ENCODE measurements at places on chromosomes 2 and 18.

- DNase-seq, result no peak
Measured at GRCh38 chr18:76402026-76402990, 92.7 kb downstream of the ZNF516 start.

GRCh38 chr18:35268821-35269220 lies 21.2 kb downstream of the ZSCAN30 start:
- no peak for DNase-seq

DNA sequence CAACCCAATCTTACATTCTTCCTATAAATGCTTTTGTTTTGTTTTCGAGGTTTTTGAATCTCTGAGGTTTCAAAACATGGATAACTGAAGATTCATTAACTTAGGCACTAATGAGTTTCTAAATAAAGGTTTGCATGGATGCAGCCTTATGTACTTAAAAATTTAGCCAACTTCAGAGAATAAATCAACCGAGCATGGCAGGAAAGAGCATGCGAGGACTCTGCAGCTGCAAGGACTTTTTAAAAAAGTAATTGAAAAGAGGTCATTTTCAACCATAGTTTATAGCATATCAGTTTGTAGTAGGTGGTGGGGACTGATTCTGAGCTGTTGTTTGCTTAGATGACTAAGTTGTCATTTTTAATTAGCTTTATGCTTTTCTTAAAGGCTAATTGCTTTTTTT lies 567.0 kb upstream of the ZEB2 start:
- DNase-seq, result no peak

DNA sequence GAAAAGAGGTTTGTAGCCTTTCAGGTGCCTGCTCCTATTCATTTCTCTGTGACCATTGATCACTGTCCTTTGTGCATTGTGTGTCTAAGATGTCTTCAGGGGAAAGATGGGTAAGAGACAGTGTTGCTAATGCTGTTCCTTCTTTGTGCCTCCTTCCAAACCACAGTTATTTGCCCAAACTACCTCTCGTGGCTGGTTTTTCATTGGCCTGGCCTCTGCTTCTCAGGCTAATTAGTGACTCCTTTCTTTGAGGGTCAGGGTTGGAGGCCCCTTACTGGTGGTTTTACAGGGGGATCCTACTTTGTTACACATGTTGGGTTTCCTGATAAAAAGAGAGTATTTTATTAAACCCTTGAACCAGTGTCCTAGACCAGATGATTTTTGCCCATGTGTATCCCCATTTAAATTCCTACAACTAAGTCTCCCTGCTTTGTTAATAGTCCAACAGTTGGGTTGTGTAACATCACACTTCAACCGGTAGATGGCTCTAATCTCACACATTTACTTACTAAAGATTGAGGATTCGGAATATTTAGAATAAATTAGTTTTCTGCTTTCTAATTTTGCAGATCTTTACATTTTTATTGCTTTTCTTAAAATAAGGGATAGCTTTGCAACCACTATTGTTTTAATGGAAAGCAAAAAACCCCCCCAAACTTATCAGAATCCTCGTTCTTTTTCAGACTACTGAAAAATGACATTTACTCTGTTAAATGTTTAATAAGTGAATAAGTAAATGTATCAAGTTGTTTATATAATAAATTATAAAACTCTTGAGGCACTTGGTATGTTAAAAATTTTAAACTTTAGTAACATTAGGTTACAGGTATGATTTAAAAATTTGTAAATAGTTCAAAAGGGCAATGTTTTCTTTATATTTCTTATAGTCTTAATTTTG lies 2.4 kb downstream of the MARS2 start:
- DNase-seq, result peak; percentile 8

DNA sequence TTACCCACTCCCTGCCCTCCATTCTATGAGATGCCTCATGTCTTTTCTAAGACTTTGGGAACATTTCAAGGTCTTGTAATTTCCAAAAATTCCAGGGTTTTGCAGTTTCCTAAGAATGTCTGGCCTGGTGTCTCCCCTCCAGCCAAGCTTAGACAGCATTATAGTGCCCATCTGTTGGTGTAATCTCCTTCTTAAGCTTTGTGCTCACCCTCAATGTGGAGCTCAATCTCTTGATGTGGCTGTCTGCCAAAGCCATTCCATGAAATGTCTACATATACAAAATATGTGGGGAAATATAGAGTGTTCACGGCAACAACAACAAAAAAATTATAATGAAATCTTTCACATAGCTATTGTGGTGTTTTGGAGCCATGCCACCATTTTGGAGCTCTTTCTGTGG lies 558.4 kb downstream of the PIK3C3 start:
- DNase-seq, result no peak

DNA sequence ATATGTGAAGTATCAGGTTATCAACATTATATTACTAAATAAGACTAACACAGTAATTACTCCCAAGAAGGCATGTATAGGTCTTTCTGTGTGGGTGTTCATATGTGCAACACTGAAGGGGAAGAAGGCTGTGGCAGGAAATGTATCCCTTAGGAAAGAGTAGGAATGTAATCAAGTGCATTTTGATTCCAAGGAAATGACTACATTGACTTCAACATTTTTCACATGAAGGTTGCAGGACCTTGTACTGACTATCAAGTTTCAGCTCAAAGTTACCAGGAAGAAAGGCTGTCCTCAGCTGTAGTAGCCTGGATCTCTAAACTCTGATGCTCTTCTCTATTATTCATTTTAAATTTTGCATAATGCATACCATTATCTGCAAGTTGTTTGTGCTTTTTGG lies 680.8 kb downstream of the NYAP2 start:
- no peak for DNase-seq

DNA sequence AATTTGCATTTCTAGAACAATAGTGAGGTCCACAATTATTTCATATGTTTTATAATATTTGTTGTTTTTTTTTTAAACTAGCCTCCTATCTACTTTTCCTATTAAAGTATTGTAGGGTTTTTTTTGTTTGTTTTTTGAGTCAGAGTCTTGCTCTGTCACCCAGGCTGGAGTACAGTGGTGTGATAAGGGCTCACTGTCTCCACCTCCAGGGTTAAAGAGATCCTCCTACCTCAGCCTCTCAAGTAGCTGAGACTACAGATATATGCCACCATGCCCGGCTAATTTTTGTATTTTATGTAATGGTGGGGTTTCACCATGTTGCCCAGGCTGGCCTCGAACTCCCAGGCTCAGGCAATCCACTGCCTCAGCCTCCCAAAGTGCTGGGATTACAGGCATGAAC lies 122.5 kb downstream of the SLC39A10 start:
- no peak for DNase-seq

GRCh38 chr2:198351647-198352046 lies 547.3 kb downstream of the PLCL1 start:
- DNase-seq, result no peak

GRCh38 chr18:74081966-74082741 lies 65.5 kb downstream of the FBXO15 start:
- peak; percentile 80 for DNase-seq

DNA sequence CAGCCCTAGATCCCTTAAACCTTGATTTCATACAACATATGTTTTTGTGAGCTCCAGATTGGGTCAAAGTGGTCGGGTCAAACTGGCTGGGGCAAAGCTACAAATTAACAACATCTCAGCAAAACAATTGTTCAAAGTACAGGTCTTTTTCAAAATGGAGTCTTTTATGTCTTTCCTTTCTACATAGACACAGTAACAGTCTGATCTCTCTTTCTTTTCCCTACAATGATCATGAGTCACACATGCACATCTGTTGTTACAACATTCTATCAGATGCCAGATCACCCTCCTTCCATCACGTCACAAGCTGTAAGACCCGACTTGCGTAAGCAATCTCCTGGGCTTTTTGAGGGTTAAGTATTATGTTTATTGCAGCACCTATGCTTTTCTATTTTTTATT lies 55.1 kb downstream of the RHOB start:
- no peak for DNase-seq

GRCh38 chr2:193566276-193566675 lies 1371.5 kb upstream of the TMEFF2 start:
- no peak for DNase-seq

DNA sequence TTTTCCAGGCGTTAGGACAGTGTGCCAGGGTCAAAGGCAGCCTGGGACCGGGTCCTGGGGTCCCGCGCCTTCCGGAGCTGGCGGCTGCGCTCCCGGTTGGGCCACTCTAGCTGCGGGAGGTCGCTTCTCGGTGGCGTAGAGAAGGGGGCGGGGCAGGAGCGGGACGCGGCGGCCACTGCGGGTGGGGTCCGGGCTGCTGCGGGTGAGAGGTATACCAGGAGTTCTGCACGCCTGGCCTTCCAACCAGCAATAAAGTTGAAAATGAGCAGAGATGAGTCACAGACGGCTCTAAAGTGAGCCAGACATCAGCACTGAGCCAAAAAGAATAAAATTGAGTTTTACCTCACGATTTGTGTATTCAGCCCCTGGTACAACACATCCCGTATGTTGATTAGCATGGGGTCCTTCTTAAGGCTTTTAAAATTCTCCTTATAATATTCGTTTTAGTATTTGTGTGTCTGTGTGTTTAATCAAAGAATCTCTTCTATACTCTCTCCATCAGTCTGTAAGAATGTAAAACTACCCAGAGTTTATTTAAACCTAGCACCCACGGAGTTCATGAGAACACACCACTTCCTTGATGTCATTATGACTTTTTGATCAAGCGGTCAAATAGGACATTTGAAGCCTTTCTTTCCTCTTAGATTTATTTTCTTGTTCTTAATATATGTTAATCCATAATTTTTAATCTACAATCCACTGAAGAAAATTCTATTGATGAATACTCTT lies at the start of gene C1GALT1C1L:
Gene C1GALT1C1L (minus strand): TSS at position 108 of the 729 bp plus-strand sequence. CDS start 107 bp downstream, at position 1.
- peak; percentile 34 for DNase-seq

GRCh38 chr18:37361335-37362157 lies 204.1 kb downstream of the CELF4 start:
- DNase-seq, result no peak

GRCh38 chr2:64601034-64601754 lies 52.5 kb downstream of the SERTAD2 start:
- no peak for DNase-seq

DNA sequence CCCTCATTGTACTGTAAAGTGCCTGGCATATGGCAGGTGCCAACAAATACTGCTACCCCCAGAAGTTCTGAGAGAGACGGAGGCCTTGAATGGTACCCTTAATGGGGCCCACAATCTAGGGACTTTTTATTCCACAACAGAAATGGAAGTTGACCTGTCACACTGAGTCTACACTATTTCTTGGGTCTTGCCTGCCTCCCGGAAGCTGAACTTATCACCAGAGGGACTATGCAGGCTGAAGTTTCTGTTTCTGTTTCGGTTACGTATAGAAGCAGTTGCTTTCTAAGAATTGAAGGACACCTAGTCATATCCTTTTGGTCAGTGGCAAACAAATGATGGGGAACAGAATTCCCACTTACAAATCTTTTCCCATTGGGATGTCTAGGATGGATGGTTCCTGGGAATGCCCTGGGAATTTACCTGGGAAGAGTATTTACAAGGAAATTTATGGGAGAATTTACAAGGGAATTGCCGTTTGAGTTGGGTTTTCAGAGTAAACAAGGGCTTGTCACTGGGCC lies 74.2 kb downstream of the HS1BP3 start:
- peak; percentile 33 for DNase-seq

DNA sequence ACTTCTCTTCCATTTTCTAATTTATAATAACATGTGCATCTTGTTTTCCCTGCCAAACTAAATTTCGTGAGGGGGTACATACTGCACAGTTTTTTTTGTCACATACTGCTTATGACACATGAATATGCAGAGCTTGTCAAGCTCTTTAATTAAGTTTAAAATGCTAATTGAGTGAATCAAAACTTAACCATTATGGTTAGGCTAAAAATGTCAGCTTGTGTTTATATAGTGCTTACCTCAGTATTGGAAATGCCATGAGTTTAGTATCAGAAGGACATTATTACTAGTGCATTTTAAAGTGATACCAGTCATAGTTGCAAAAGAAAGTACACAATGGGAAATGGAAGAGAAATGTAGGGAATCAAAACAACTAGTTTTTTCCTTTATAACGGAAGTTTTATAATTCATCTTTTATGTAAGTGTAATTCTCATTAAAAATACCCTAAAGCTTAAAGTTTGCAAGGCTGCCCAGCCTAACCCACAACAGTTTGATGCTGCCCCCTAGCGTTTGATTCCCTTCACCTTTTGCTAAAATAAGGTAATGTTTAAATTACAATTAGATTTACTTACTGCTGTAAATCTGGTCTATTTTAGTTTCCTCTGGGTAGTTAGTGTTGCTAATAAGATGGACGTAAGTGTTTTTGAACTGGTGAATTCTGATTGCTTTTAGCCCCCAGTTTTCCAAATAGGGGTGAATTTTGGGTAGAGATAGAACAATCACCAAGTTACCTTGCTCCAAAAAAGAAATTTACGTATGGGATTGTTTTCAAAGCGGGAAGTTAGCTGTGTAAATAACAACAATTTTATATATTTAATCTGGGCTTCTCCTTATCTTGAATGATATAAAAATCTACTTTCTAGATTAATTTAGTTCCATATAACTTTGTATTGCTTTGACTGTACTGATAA lies 3.2 kb downstream of the SLC39A10 start:
- peak; percentile 90 for DNase-seq

DNA sequence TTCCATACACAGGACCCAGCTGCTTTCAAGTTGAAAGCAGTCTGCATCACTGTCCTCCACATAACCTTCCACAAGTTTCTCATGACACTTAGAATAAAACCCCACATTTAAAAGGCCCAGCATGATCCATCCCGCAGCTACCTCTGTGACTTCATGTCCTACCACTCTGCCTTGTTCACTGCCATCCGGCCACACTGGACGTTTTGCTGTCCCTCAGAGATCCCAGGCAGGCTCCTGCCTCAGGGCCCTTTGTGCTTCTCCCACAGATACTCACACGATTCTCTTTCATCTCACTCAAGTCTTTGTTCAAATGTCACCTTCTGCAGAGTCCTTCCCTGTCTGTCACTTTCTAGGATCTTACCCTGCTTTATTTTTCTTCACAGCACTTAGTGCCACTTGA lies 232.9 kb upstream of the BOD1L2 start:
- DNase-seq, result no peak

DNA sequence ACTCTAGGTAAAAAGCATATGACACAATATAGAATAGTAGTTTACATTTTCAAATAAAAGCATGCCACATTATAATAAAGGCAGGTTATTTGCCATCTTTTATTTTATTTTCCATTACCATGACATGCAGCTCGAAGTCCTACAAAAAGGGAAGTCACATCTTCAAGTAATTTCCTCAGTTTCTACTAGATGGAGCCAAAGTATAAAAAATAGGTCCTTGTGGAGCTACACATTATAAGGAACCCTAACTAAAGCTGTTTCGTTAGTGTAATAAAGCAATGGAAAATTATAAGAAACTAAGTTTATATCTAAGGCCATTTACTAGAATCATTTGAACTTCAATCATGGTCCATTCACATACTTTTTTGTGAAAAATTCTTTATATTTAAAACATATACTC lies 674.5 kb downstream of the KCNJ3 start:
- DNase-seq, result no peak

All from CD4-positive, alpha-beta T cell treated with Interleukin-17A for 4 hours (primary cell).